ENCODE measurements at places on chromosomes 11 and 22.

DNA sequence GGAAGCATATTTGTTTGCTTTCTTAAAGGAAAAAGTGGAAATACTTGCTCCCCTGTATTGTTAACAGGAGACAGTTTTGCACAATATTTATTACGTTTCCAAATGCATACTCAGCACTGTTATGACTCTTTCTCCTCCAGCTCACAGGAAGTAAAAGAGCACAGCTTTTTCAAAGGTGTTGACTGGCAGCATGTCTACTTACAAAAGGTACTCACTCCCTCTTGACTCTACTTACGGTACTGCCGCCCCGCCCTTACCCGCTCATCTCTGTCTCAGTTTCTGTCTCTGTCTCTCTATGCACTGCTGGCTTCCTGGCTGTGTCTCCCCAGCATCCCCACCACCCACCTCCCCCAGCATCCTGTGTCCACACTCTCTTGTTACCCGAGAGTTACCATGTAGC lies 32.2 kb upstream of the MYO18B start:
- no peak for DNase-seq

GRCh38 chr22:33897448-33897835 lies 22.8 kb downstream of the LARGE1 start:
- DNase-seq, result no peak

- no peak for DNase-seq
These were observed 252.1 kb upstream of the PITPNB start for GRCh38 chr22:28171115-28171514.

DNA sequence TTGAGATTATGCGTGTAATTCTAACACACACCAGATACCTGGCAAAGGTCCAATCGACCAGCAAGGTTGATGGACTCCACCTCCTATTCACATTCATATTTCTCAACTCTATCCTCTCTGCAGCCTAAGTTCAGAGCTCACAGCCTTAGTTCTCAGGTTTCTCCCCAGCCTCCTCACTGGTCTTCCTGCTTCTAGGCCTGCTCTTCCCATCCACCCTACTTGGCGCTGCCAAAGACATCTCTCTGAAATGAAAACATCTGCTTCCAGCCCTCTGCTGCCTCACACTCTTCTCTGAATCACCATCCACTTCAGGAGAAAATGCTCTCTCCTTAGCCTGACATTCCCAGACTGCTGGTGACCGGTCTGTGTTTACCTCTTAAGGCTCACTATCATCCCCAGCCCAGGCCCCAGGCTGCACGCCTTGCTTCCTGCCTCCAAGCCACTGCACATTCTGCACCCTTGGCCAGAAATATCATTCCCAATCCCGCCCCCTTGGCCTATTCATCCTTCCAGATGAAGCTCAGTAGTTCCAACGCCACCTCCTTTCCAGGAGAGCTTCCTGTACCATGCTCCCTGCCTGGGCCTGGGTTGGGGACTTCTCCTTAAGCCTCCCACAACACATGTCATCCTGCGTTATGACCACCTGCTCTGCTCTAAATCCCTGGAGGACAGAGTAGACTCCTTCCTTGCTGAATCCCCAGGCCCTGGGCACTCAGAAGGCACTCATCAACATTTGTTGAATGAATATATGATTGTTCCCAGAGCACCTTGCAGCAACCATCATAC lies 3.5 kb downstream of the ARRB1 start:
- DNase-seq, result no peak

DNA sequence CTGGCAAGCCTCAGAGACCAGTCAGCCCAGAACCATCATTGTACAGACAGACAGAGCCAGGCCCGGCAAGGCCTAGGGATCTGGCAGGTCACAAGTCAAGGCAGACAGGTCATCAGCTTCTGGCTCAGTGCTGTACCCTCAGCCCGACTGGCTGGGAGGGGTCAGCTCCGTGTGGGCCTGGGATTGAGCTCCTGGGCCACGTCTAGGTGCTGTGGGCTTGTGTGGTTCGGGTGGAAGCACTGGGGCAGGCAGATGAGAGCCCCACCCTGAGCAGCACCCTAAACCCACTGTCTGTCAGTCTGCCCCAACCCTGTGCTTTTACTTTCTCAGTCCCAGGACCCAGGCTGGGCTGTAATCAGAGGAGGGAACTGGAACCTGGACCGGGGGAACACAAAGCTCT lies 26.9 kb upstream of the P2RY2 start:
- no peak for DNase-seq

DNA sequence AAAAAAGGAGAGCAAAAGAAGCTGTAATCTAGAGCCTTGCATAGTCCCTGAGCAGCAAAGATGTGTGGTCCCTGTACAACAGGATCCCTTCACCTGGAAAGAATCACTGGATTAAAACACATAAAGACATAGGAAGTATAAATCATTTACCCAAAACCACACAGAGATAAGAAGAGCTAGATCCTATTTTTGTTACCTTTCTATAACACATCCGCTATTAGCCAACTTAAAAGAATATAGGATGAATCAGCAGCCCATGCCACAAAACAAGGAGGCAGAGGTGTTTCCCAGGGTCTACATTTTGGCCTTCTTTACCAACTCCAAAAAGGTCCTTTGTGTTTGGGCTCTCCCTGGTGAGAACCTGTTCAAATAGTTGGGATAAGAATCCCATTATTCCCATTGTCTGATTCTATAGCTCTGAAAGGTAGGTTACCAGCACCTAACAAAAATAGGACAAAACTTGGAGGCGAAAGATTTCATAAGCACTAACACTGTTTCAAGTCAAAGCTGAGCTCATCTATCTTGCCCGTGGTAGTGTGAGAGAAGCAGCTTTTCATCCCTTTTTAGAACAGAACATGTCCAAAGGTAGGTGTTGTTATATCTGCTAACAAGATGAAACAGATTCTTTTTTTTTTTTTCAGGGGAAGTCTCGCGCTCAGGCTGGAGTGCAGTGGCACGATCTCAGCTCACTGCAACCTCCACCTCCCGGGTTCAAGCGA lies 26.8 kb downstream of the PAK1 start:
- DNase-seq, result no peak

GRCh38 chr11:46958777-46959176 lies 22.2 kb downstream of the CSTPP1 start:
- DNase-seq, result no peak

DNA sequence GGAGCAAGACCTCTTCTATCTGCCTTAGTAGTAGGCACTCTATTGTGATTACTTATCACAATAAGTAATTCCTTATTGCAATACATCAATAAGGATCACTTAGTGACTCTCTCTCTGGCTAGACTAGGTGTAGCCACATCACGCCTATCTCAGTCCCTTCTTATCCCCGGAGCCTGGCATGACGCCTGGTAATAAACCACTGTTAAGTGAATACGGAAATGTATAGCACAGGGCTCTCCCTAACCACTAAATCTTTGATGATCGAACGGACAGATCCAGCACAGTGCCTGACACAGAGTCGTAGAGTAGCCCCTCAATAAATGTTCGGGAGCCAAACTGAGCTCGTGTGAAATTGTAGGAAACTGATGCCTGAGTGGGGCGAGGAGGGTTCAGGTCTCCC lies 143.3 kb downstream of the FBXO7 start:
- no peak for DNase-seq

GRCh38 chr11:34030382-34030781 lies 21.1 kb upstream of the CAPRIN1 start:
- no peak for DNase-seq

GRCh38 chr22:50568626-50569025 lies 5.9 kb upstream of the SYCE3 start:
- DNase-seq, result no peak

- no peak for DNase-seq
These were observed 582.4 kb upstream of the B3GAT1 start for GRCh38 chr11:134994431-134994830.

DNA sequence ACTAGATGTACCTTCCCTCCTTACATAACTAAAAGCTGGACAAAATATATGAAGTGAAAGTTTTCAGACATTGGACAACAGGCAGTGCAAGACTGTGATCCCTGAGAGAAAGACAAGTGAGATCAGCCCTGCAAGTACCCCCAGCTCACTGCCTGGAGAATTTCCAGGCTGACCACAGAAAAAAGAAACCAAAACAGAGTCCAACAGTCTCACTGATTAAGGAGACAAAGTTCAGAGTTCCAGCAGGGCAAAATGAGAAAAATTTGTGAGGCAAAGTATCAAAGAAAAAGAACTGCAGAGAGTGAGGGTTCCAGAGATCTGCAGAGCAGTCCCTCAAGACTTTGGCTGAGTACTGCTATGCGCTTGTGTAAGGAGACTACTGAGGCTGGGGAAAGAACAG lies 47.3 kb upstream of the TMEM45B start:
- DNase-seq, result no peak

- DNase-seq, result no peak
These were observed 39.0 kb upstream of the CHKA start for GRCh38 chr11:68160100-68160695.

Data from SW 1271 (cell line).